ENCODE measurements at places on chromosomes 13 and 19.
A peak's percentile ranks its signal among the peaks of the same experiment; 100 is the strongest.

DNA sequence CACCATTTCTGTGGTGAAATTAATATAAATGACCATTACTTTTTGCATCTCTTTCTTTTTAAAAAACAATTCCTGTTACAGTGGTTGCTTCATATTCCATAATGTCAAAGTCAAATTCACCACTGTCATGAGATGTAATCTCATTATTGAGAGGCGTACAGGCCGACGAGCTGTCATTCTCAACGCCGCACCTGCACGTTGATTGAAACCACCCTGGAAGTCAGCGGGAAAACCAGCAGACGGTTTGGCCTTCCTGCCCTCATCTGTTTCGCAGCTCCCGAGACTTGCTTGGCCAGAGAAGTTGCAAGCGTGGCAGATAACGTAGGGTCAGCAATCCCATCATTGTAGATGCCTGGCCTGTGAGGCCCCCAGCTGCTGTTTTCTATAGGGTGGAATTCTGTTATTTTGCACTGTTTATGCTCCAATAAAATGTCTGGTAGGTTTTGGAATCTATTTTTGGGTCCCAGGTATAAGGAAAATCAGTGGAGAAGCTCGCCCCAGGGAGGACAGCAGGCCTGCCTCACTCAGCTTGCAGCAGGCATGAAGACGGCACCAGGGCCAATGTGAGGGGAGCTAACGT lies 153.4 kb downstream of the SOX1 start:
- DNase-seq, result no peak

DNA sequence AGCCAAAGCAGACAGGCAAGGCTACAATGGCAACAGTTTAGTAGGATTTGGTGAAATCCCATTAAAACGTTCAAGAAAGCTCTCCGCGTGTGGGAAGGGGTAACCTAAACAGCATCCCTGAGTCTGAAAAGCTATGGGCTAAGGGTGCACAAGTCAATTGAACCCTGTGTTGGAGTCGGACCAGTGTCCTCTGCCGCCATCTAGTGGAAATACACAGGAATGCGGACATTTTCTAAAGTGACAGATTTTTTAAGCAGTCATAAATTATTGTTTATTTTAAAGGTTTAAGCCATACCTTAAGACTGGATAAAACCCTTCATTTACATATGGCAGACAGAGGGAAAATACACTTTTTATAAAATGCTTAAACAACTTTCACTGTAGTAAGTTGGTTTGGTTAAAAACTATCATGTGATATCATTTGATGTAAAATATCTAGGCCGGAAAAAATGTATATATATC lies 26.5 kb upstream of the LSM14A start:
- peak; percentile 53 for DNase-seq

GRCh38 chr13:50241479-50241878 lies 226.2 kb downstream of the KCNRG start:
- no peak for DNase-seq

GRCh38 chr13:67769987-67770341 lies 539.8 kb upstream of the PCDH9 start:
- no peak for DNase-seq

DNA sequence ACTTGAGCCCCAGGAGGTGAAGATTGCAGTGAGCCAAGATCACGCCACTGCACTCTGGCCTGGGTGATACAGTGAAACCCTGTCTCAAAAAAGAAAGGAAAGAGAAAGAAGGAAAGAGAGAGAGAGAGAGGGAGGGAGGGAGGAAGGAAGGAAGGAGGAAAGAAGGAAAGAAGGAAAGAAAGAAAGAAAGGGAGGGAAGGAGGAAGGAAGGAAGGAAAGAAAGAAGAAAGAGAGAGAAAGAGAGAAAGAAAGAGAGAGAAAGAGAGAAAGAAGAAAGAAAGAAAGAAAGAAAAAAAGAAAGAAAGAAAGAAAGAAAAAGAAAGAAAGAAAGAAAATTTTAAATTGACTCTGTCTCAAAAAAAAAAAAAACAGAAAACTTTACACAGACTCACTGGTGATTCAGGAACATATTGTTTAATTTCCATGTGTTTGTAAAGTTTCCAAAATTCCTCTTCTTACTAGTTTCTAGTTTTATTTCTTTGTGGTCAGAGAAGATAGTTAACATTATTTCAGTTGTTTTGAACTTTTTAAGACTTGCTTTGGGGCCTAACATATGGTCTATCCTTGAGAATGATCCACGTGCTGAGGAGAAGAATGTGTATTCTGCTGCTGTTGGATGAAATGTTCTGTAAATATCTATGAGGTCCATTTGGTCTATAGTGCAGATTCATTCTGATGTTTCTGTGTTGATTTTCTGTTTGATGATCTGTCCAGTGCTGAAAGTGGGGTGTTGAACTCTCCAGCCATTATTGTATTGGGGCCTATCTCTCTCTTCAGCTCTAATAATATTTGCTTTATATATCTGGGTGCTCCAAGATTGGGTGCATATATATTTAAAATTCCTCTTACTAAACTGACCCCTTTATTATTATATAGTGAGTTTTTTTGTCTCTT lies 204.4 kb upstream of the SERP2 start:
- DNase-seq, result peak; percentile 13

DNA sequence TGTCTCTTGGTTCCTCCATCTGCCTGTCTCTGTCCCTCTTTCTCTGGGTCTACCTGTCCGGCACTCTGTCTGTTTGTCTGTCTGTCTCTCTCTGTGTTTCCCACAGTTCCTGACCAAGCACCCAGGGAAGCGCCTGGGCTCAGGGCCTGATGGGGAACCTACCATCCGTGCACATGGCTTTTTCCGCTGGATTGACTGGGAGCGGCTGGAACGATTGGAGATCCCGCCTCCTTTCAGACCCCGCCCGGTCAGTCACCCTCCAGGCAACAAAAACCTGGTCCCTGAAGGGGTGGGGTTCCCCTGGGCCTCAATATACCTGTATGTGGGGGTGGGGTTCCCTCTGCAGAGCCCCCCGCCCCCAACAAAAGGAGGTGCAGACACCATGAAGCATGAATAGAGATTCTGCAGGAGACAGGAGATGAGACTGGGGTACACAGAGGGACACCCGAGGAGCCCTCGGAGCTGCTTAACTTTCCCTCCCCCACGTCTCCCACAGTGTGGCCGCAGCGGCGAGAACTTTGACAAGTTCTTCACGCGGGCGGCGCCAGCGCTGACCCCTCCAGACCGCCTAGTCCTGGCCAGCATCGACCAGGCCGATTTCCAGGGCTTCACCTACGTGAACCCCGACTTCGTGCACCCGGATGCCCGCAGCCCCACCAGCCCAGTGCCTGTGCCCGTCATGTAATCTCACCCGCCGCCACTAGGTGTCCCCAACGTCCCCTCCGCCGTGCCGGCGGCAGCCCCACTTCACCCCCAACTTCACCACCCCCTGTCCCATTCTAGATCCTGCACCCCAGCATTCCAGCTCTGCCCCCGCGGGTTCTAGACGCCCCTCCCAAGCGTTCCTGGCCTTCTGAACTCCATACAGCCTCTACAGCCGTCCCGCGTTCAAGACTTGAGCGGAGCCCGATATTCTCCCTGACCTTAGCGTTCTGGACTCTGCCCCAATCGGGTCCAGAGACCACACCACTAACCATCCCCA lies 2.6 kb upstream of the CACNG7 start:
- peak; percentile 31 for DNase-seq
